ENCODE measurements at places on chromosomes 3 and 15.

DNA sequence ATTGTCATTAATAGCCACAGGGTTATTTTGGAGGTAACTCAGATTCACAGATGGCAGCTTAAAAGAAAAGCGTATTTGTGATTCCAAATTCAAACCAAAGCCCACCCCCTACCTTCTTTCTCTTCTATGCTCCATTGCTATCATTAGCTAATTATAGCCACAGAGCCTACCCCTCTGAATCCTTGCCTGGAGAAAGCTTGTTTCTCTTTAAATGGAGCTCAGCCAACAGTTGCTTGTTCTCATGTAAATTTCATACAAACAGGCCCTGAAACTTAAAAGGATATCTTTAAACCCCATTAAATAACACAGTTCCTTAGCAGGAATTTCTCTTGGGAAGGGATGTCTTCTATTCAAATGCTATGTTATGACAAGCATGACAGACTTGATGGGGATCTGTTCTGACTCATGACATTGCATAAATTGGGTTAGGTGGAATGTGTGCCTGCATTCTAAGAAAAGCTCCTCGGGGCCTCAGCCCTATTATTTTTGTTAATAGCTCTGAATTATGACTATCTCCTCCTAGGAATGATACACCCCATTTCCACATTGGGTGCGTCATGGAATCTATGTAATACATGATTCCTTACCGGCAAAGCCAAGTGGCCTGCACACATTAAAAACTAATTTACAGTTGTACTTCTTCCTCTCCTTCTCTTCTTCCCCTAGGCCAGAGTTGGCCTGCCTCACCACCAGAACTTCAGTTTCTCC lies 265.8 kb downstream of the TAFA4 start:
- no peak for DNase-seq

DNA sequence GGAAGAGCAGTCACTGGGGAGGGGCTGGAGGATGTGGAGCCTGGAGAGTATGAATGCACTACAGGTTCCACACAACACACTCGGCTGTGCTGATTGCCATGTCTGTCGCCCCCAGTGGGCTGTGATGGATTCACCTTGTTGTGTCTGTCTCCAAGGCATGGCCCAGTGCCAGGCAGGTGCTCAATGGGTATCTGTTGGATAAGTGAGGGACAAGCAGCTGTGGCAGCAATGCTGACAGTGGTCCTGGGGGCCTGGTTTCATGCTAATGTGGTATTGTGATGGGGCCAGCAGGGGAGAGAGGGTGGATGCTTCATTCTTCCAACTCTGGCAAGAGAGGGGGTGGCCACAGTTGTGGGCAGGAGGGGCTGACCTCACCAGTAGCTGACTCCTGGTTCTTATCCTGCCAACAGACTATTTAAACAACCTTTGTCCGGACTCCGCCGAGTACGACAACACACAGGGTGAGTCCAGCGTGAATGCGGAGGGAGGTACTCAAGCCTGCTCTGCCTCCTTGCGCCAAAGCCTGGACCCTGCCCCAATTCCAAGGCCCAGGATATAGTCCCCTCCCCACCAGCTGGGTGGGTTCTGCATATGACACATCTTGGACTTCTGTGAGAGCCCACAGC lies 47.3 kb upstream of the NR2C2 start:
- DNase-seq = no peak

GRCh38 chr3:123158899-123159390 lies 42.8 kb upstream of the SEC22A start:
- DNase-seq = no peak

DNA sequence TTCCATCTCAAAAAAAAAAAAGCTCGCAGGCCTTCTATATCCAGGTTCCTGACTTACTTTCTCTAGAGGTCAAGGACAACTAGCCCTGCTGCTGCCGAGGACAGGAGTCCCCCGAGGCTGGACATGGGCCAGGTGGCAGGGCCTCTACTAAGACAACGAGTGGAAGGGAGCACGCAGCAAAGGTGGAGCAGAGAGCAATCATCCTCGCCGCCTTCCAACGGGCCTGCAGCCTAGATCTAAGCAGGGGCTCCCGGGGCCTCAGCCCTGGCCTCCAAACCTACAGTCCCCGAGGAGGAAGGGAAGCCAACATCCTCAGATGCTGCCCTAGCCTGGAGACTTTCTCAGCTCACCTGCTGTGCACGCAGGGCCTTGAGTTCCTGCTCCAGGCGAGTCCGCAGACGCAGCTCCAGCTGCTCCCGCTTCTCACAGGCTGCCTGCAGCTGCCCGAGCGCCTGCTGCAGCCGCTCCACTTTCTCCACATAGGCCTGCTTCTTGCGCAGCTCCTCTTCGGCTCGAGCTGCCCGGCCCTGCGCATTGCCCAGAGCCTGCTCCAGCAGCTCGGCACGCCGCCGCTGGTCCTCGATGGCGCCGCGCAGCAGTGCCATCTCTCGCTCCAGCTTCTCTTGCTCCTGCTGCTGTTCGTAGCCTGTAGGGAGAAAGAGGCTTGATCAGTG lies 12.9 kb downstream of the AMOTL2 start:
- no peak for DNase-seq

- DNase-seq = no peak
Observed at GRCh38 chr3:59192473-59192872, 142.6 kb upstream of the CFAP20DC start.

DNA sequence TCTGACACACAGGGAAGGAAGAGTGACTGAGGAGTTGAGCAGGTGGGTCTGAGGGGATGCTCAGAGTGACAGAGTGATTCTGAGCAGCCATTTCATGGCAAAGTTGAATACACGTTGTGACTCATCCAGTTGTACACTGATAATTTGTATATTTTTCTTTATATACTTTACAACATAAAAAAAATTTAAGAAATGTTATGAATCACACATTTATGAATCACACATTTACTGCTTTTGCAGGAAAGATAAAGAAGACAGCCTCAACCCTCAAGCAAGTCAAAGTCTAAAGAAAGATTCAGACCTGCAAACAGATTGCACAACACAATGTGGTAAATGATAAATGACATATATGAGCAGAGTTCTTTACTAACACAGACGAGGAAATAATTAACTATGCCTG lies 21.0 kb upstream of the CHMP2B start:
- no peak for DNase-seq

DNA sequence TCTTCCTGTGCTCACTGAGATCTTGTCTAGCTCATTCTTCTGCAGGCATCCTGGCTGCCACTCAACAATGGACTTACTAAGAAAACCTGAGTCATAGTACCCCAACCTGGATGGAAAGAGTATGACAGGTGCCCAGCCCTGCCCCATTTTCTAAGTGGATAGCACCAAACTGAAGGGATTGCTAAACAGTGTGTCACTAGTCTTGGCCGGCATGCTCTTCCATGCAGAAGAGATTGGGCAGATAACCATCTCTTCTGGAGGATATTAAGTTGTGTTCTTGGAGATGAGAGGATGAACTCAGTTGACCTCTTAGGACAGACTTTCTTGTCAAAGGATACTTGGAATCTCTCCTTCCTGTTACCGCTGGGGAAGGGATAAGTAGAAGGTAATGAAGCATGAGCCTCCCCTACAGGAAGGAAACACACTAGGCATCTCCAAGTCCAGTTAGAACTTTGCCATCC lies 797.5 kb downstream of the AGBL1 start:
- DNase-seq = no peak

GRCh38 chr3:15223685-15224572 lies 17.9 kb downstream of the CAPN7 start:
- DNase-seq = no peak

GRCh38 chr3:114329823-114330222 lies 36.0 kb downstream of the TIGIT start:
- DNase-seq = no peak
